ENCODE measurements at places on chromosomes 4 and X.

DNA sequence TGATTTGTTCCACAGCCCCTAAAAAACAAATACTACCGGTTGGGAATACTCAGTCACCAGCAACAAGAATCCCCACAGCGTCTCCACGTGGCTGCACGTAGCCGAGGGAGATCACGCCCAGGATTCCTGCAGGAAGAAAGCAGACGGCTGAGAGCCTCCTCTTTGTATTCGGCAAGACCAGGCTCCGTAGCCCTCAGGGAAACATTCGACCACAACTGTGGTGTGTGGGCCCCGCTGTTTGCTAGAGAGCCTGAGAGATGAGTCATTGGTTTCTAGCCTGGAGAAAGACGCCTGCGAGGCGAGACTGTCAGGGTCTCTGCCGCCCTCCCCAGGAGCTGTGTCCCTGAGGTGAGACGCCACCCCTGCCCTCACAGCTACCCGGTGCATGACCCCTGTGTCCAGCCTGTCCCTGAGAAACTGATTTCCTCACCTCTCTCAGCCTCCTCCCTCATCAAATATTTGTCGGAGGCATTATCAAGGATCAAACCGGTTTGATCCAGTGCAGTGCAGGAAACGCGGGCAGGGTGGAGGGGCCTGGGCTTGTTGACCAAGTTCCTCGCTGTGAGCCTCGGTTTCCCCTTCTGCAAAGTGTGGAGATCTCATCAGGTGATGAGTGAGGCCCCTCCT, 4.7 kb upstream of the S100P start:
- DNase-seq: peak; percentile 97

DNA sequence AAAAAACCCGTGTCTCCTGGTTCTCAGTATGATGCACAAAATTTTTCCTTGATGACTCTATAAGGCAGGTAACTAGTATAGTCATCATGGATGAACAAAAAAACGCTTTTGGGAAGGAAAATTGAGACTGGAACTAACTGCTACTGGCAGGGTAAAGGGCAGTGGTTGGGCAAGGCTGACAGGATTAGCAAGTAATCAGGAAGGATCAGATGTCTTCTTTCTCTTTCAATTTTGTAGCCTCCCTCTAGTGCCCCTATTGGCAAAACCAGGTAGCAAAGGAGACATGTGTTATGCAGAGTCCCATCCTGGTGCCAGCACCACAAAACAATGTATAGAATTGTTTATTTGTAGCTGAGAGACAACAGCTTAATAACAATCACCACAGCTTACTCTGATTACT, 12.8 kb upstream of the SLITRK4 start:
- peak; percentile 22 for DNase-seq

DNA sequence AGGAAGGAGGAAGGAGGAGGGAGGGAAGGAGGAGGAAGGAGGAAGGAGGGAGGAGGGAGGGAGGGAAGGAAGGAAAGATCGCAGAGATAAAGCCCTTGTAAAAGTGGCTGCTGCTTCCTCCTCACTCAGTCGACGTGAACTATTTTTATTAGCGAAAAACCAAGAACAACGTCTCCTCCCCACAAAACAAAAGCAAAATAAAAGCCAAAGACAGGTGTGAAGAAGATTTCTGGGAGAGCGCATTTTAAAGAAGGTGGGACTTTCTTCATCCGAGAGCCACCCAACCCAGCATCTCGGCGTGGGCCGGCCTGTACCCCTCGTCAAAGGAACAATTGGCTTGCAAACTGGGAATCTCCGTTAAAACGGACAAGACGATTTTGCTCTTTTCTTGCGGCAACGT, 40.7 kb upstream of the ASMTL start:
- DNase-seq: no peak

- no peak for DNase-seq
These were observed 74.4 kb downstream of the MSN start for GRCh38 chrX:65741823-65742222.

- DNase-seq: no peak
These were observed 2.0 kb downstream of the NYX start for GRCh38 chrX:41449131-41449530.

- no peak for DNase-seq
These were observed 51.2 kb downstream of the TBC1D9 start for GRCh38 chr4:140704964-140705363.

DNA sequence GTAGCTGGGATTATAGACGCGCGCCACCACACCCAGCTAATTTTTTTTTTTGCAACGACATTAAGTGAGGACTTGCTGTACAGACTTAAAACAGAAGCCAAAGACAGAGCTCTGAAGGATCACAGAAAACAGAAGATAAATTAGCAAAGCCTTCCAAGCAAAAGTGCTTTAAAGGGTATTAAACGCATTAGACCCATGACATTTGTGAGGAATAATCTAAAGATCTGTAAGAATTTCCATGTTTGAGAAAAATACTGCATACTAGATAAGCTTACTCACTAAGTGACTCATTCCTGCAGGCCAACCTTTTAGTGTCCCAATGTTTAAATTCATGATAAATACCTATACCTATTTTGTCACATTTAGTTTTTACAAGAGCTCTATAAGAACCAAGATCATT, 27.4 kb downstream of the SMARCA1 start:
- DNase-seq: peak; percentile 70

GRCh38 chr4:24440765-24441164, 143.6 kb downstream of the DHX15 start:
- DNase-seq: no peak

DNA sequence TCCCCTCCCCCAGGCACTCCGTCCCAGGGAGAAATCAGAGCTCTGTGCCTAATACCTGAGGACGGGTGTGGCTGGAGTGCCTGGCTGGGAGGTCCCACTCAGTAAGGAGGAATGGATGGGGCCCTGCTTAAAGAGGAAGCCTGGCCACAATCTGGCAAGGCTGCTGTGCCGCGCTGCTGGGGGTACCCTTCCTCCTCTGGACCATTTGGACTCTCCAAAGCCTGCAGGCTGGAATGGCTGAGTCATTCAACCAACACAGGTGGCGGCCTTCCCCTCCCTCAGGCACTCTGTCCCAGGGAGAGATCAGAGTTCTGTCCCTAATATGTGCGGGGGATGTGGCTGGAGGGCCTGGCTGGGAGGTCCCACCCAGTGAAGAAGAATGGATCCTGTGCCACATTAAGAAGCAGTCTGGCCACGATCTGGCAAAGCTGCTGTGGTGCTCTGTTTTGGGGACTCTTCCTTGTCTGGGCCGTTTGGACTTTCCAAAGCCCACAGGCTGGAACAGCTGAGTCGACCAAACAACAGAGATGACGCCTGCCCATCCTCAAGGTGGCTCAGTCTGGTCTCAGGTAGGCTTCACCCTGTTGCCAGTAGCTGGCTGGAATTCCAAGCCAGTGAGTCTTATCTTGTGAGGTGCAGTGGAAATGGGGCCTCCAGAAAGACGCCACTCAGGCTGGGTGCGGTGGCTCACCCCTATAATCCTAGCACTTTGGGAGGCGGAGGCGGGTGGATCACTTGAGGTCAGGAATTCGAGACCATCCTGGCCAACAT, 127.3 kb upstream of the HUWE1 start:
- no peak for DNase-seq

DNA sequence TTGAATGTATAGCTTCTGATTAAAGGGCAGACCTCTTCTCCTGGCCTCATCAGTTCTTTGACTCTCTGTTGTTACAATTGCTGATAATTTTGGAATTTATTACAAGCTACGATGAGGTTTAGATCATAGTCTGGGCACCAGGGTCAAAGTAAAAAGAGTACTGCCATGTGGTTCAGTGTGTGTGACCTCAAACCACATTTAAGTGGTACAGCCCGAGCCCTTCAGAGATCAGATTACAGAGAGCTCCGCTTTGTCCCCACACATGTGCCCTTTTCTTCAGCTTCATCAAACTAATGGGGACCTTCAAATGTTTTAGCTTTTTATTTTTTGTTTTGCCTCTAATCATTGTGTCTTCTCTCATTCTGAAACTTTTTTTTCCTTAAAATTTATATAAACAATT, 37.1 kb downstream of the SPANXN2 start:
- no peak for DNase-seq

DNA sequence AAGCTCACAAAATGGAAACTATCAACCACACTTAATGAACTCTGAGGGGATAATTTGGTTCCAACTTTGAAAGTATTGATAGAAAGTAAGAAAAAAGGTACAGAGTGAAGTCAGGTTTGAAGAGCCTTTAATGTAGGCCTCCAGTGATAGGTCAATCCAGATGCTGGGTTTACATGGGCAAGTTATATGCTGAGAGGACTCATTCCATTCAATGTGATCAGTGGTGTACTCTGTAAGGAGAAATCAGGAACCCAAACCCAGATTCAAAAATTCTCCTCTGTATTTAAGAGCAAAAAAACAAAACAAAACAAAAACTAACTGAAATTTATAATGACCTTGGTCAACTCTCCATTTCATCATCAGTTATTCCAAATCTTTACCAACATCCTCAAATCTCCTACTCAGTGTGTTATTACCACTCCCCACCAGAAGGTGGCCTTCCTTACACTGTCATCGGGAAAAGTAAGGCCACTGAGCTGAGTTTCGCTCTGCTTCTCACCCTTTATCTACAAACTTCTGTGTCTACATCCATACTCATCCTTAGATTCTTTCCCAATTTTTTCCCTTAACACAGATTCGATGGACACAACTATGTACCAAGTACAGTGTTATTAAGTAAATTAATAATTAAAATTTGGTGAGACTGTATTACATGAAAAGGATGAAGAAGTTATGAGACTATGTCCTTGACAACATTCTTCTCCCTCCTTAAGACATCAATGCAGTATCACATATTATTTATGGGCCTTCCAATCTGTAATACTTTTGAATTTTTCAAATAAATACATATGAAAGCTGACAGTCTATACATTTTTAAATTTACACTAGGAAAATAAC, 88.3 kb downstream of the ZAR1 start:
- peak; percentile 71 for DNase-seq

DNA sequence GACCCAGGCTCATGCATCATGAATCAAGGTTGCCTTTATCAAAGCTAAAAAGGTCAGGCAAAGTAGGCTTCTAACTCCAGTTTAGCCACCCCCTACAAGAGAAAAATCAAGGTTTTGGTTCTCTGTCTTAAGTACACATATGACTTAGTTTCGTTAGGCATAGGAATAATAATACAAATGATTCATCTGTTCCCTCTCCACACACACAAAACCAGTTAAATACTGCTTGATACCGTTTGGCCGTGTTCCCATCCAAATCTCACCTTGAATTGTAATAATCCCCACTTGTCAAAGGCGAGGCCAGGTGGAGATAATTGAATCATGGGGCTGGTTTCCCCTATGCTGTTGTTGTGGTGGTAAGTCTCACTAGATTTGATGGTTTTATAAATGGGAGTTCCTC, 226.2 kb downstream of the HS6ST2 start:
- DNase-seq: no peak

DNA sequence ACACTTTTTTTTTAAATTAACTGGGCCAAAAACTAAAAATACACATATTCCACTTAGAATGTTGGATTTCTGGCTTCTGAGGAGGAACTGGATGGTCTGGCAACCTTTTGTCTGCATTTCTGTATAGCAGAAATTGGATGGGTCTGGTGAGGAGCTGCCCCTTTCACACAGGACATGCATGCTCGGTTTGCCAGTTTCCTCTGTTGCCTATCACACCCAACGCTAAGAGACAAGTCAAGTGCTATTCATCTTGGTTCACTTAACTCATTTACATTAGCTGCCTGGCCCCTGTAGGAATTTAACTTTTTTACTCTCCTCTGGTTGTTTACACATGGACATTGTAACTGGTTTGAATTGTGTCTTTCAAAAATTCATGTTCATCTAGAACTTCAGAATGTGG, 195.7 kb downstream of the PACRGL start:
- no peak for DNase-seq

DNA sequence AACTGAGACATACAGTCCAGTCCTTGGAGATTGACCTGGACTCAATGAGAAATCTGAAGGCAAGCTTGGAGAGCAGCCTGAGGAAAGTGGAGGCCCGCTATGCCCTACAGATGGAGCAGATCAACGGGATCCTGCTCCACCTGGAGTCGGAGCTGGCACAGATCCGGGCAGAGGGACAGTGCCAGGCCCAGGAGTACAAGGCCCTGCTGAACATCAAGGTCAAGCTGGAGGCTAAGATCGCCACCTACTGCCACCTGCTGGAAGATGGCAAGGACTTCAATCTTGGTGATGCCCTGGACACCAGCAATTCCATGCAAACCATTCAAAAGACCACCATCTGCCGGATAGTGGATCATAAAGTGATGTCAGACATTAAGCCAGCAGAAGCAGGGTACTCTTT, 20.4 kb upstream of the FRMPD3 start:
- DNase-seq: peak; percentile 36

DNA sequence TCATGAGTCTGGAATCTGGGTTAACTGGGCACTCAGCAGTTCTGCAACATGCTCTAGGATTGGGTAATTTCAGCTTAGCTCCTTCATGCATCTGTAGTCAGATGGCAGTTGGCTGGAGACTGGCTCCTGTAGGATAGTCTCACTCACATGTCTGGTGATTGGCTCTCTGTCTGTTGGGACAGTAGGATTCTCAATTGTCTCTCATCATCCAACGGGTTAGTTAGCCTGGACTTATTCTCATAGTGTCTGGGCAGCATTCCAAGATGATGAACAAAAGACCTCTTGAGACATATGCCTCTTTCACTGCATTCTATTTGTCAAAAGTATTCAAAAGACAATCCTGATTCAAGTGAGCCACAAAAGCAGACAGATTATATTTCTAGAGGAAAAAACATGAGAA, 795.6 kb upstream of the GALNTL6 start:
- DNase-seq: no peak
